SK-N-SH (cell line): ENCODE measurements at places on chromosomes 5 and 9.
A peak's percentile ranks its signal among the peaks of the same experiment; 100 is the strongest.

GRCh38 chr5:132227235-132227484 is 493 bp downstream of the P4HA2 start:
- peaks cover 28% of the 10 kb centered on the region for H3K4me1 ChIP-seq

DNA sequence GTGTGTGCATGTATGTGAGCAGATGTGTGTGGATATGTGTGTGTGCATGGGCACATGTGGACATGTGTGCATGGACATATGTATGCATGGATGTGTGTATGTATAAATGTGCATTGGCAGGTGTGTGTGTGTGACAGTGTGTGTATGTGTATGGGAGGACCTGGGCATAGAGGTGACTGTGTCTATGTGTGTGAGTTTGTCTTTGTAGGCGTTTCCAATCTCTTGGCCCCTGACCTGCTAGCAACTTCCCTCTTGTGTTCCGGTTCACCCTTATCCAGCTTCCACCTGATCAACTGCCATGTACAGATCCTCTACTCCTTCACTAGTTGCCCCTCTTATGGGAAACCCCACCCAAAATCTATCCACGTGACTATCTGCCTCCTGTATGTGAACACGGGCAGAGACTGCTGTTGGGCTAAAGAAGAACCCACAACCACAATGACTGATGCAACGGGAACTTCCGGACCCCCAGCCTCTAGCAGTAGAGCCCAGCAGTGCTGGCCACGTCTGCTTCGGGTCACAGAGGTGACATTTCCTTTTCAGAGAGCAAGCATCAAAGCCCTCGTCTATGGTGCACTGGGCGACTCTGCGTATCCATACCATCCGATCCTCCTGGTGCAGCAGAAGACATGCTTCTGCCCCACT is 24.9 kb upstream of the GADD45G start:
- no peak for DNase-seq
- no peaks in the 10 kb centered on the region for H3K36me3 ChIP-seq
- H3K4me3 ChIP-seq = no peak overlapping the region
- H3K27ac ChIP-seq = no peak overlapping the region
- H3K27me3 ChIP-seq = no peaks in the 10 kb centered on the region

- no peak overlapping the region for H3K4me3 ChIP-seq
- H3K27ac ChIP-seq = peak overlapping the region; percentile 60; the same call in 1 of the 2 replicates
- no peak for DNase-seq
- H3K4me1 ChIP-seq = peaks cover 33% of the 10 kb centered on the region
- no peaks in the 10 kb centered on the region for H3K27me3 ChIP-seq
These were observed 148.5 kb upstream of the OTULINL start for GRCh38 chr5:14432931-14433589.

DNA sequence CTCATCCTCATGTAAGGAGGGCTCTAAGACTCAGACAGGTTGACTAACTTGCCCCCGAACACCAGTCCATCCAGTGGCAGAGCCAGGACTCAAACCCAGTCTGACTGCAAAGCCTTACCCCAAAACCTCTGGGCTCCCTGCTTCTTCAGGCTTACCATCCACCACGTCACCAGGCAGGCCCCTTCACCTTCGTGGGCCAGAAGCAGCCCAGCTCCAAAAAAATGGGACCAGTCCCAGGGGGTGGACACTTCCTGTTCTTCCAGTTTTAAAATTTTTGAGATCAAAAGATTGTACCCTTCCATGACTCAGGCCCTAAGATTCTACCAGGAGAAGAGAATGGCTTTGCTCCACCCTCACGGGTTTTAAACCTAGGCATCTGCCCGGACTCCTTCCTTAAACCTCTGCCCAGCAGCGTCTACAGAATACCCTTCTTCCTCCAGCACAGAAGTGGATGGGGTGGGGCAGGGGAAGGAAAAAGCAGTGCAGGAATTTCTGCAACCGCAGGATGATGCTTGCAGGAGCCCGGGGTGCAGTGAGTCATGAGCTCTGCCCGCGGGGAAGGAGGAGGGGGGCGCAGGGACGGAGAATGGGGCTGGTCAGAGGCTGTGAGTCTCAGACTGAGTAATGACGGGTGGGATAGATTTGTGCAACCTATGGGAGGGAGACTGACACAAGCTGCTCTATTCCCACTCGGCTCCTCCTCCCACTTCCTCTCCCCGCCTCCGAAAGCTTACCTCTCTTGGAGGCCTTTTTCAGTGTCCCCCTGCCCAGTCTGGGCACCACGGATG is 50.4 kb upstream of the STXBP1 start:
- H3K36me3 ChIP-seq = peaks cover 8% of the 10 kb centered on the region; the same call in 1 of the 2 replicates
- peaks cover 63% of the 10 kb centered on the region for H3K4me1 ChIP-seq
- H3K27me3 ChIP-seq = no peaks in the 10 kb centered on the region
- no peak overlapping the region; the same call in 1 of the 2 replicates for H3K4me3 ChIP-seq

DNA sequence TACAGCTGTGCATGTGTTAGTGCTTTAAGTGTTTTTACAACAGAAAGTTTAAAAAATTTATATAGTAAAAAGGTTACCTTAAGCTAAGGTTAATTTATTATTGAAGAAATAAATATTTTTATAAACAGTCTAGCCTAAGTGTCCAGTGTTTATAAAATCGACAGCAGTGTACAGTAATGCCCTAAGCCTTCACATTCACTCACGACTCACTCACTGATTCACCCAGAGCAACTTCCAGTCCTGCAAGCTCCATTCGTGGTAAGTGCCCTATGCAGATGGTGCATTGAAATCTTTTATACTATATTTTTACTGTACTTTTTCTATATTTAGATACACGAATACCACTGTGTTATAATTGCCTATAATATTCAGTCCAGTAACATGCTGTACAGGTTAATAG is 159.1 kb downstream of the ROR2 start:
- peaks cover 6% of the 10 kb centered on the region; the same call in 1 of the 2 replicates for H3K4me1 ChIP-seq
- H3K36me3 ChIP-seq = no peaks in the 10 kb centered on the region
- DNase-seq = no peak
- H3K27ac ChIP-seq = no peak overlapping the region
- H3K27me3 ChIP-seq = no peaks in the 10 kb centered on the region

DNA sequence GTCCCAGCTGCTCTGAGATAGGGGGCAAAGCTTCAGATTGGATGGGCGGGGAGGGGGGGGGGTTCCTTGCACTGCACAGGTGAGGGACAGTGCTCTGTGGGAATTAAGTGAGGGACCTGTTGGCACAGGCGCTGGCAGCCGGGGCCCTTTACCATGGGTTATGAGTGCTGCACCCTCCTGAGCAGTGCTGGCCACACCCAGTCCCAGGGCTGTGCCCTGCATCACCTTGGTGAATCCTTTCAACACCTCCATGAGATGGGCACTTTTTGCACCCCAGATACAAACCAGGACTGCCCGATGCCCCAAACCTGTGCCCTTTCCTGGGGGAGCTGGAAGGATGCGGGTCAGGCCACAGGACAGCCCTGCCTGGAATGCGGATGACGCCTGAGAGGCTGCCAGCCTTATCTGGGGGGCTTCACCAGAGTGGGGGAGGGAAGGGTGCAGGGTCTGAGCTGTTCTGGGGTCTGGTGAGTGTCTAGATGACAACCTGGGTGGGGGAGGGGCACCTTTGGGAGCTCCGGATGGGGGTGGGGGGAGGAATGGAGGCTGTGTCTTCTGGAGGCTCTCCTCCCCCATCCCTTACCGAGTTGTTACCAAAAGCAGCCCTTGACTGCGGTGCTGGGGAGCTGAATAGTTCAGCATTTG is 5.2 kb downstream of the CRB2 start:
- no peaks in the 10 kb centered on the region for H3K27me3 ChIP-seq
- no peaks in the 10 kb centered on the region for H3K36me3 ChIP-seq
- no peaks in the 10 kb centered on the region for H3K4me1 ChIP-seq
- no peak overlapping the region for H3K4me3 ChIP-seq
- H3K27ac ChIP-seq = no peak overlapping the region

- H3K4me3 ChIP-seq = no peak overlapping the region
- DNase-seq = no peak
- no peak overlapping the region for H3K27ac ChIP-seq
- peaks cover 5% of the 10 kb centered on the region; the same call in 1 of the 2 replicates for H3K4me1 ChIP-seq
- H3K36me3 ChIP-seq = no peaks in the 10 kb centered on the region
- no peaks in the 10 kb centered on the region for H3K27me3 ChIP-seq
These were observed 29.6 kb downstream of the ARHGEF28 start for GRCh38 chr5:73655521-73656160.

- H3K4me1 ChIP-seq = no peaks in the 10 kb centered on the region; the same call in 1 of the 2 replicates
- no peak overlapping the region for H3K4me3 ChIP-seq
- no peaks in the 10 kb centered on the region for H3K36me3 ChIP-seq
- peak; percentile 59 for DNase-seq
These were observed 33.2 kb upstream of the NOTCH1 start for GRCh38 chr9:136578915-136579649.

DNA sequence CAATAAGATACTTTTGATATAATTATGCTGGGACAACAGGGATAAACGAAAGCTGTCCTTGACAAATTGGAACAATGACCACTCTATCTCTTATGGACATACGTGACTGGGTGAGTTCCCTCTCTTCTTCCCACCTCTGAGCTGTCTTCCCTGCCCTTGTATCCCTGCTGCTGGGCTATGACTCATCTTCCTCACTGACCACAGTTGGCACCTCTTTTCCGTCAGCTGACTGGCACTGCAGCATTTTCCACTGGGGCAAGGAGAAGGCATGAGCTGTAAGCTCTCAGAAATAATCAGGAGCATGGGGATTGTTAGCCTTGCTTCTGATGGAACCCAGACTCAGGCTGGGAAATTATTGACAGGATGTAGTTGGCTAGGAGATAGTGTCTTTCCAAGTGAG is 48.7 kb downstream of the PCSK1 start:
- H3K36me3 ChIP-seq = no peaks in the 10 kb centered on the region
- H3K4me3 ChIP-seq = no peak overlapping the region

DNA sequence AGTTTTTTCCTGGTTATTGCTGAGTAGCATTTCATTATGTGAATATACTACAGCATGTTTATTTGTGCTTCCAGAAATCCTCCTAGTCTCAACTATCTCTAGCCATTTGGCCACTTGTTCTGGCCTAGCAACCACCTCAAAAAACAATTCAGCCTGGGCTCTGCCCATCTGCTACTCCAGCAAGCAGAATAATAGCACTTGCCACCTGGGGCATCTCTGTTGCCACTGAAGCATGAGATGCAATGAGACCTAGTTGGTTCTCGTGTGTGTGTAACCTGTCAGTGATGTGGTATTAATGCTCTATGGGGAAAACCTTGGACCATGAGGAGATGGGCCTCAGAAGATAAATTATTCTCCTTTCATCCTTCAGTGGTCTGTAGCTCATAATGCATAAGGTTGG is 129.5 kb downstream of the RNF180 start:
- H3K36me3 ChIP-seq = no peaks in the 10 kb centered on the region
- H3K27me3 ChIP-seq = no peaks in the 10 kb centered on the region
- H3K4me1 ChIP-seq = no peaks in the 10 kb centered on the region
- no peak overlapping the region for H3K27ac ChIP-seq
- H3K4me3 ChIP-seq = no peak overlapping the region
- DNase-seq = no peak

DNA sequence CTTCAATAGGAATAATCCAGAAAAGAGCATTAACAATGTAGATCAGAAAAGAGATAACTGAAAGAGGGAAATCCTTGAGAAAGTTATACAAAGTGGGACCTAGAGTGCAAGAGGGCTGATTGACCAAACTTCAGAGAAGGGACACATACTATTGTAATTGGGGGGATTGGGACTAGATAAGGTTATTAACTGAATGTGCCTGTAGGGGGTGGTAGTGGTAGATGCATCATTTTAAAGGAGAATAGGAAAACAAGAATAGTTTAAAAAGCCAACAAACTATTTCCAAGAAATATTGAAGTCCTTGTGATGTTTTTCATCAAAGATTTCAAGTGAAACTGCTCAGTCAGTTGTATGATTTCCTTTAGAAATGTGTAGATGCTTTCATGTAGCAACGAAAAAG is 468.5 kb downstream of the TAF11L14 start:
- no peaks in the 10 kb centered on the region for H3K4me1 ChIP-seq
- H3K27me3 ChIP-seq = no peaks in the 10 kb centered on the region
- no peaks in the 10 kb centered on the region for H3K36me3 ChIP-seq
- H3K27ac ChIP-seq = no peak overlapping the region
- no peak for DNase-seq

- no peak overlapping the region for H3K27ac ChIP-seq
- H3K4me1 ChIP-seq = no peaks in the 10 kb centered on the region
- no peak overlapping the region; the same call in 1 of the 2 replicates for H3K4me3 ChIP-seq
- H3K27me3 ChIP-seq = no peaks in the 10 kb centered on the region
- H3K36me3 ChIP-seq = no peaks in the 10 kb centered on the region
These were observed 60.3 kb upstream of the SLC27A6 start for GRCh38 chr5:128904805-128905567.

DNA sequence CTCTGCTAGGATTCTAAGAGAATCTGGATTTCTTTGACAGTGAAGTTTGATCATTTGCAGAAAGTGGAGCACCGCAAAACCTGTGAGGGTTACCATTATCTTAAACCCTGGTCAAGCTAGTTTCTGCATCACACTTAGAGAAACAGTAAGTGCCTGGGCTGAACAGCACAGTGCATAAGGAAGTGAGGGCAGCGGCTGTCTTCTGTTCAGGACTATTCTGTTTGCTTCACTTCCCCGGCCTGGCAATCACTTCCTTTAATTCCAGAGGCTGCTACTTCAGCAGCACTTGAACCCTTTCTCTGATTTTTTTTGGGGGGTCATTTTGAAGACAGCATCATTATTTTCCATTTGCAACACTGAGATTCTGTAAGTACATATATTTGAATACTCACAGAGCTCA is 32.0 kb downstream of the SEMA6A start:
- H3K36me3 ChIP-seq = no peaks in the 10 kb centered on the region
- H3K4me1 ChIP-seq = no peaks in the 10 kb centered on the region
- H3K4me3 ChIP-seq = no peak overlapping the region
- no peak overlapping the region for H3K27ac ChIP-seq

DNA sequence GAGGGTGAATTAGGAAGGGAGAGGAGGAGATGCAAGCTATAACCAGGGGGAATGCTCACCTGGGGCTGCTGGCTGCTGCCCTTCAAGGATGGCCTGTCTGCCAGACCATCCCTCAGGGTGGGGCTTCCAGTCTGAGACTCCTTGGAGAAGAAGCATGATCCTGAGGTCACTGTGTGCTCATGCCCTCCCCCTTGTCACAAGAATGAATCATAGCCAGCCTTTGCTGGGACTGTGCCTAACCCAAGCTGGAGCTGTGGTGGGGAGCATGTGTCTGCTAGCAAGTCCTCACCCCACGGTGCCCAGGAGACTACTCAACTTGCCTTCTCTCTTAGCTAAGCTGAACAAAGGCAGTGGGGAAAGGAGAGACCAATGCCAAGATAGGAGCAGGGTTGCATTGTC is 463.6 kb downstream of the SPOCK1 start:
- H3K4me1 ChIP-seq = no peaks in the 10 kb centered on the region
- H3K27ac ChIP-seq = no peak overlapping the region
- H3K4me3 ChIP-seq = no peak overlapping the region
- no peak for DNase-seq

- no peak for DNase-seq
- H3K4me3 ChIP-seq = no peak overlapping the region
- H3K36me3 ChIP-seq = no peaks in the 10 kb centered on the region
- peaks cover 2% of the 10 kb centered on the region for H3K4me1 ChIP-seq
- H3K27ac ChIP-seq = peak overlapping the region; percentile 58; the same call in 1 of the 2 replicates
- H3K27me3 ChIP-seq = no peaks in the 10 kb centered on the region
These were observed 431.0 kb upstream of the MEF2C start for GRCh38 chr5:89313804-89314588.
